ENCODE measurements at places on chromosomes 1 and 21.

DNA sequence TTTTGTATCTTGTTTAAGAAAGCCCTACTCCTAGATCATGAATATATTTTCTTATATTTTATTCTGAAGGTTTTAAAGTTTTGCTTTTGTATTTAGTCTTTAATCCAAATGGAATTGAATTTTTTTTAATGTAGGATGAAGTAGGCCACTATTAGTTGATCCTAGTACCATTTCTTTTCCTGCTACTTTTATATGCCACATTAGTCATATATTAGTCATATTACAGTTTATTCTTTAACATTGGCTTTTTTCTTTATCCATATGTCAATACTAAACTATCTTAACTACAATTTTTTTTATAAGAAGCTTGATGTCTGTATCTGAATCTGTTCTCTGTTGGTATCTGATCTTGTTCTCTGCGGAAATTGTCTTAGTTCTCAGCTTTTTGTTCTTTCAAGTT lies 48.8 kb downstream of the MAN1A2 start:
- no peak for DNase-seq

DNA sequence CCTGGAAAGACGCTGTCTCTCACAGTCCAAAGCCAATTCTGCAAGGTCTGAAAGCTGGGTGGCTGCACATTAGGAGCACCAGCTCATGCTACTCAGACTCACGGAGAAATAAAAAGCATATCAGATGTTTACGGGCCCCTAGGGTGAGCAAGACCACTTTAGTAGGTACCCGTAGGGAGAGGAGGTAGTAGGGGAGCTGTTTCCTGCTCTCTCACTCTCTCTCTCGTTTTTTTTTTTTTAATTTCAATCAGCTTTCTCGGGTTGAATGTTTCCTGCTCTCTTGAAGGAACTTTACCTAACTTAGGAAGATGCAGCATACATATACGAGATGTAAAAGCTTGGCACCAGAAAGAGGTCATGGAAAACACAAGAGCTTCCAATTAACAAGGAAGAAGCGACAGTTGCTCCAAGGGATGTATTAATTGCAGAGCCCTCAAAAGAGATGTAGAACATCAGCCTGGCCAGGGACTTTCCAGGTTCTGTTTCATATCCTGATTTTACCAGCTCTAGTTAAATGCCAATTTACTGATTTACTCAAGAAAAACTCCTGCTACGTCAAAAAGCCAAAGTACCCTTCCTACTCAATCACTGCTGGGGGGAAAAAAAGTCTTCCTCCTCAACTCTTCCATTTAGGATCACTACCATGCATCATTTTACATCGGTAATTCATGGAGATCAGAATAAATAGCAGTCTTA lies 3.1 kb downstream of the LORICRIN start:
- no peak for DNase-seq

DNA sequence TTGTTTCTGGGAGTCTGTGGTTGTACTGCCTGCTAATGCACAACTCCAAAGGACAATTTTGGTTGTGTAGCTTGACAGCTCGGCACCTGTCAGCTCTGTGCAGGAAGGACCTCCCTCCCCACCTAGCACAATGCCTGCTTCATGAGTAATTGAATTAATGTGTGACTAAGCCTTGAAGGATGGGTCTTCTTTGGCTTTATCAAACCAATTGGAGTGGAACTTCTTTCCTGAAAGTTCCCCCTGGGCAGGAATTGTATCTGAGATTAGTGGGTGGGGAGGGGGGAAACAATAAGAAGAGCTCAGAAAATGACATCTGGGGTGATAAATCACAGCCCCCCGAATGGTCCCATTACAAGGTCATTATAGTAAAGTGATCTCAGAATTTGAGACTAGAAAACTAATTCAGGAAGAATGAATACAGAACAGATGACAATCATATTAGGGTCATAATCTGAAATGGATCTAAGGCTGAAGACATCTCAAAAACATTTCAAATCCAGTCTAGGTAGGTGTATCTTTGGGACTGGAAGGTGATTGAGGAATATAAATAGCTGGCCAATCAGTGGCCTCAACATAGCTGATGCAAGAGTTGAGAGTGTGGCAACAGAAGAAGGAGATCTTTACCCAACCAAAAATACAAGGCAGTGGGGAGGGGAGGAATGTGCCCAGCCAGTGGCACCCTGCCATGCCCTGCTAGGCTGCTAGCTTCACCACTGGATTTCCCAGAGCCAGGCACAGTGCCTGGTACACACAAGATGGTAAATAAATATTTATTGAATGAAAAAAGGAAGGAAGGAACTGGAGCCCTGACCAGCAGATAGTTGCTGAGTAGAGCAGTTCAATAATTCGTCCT lies 10.1 kb upstream of the SESN2 start:
- no peak for DNase-seq

DNA sequence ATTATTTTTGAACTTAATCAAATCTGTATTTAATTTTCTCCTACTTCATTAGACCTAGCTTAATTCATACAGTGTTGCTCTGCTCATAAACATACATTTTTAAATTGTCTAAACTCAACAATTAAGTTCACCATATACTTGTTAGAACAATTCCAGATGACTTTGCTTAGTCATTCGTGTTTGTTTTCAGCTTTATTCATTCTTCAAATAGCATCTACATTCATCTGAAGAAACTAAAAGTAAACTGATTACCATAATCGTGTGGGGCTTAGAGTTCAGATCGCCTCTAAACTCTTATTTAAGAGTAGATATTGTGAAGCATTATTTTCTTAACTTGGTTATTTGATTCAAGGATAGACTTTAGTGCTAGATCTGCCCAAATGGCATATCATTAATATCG lies 34.4 kb downstream of the KLHL20 start:
- DNase-seq: no peak

DNA sequence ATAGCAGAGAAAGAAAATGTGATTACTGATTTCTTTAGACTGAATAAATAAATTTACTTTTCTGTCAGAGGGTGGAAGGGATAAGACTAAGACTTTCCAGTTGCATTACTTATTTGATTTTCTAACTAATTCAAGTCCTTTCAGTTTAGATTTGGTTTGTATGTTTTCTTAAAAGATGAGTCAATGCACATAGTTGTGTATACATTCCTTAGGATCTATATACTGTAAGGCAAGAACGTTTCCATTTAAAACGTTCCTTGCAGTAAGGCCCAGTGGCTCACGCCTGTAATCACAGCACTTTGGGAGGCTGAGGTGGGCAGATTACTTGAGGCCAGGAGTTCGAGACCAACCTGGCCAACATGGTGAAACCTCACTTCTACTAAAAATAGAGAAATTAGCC lies 14.5 kb upstream of the SERTAD4 start:
- DNase-seq: no peak

DNA sequence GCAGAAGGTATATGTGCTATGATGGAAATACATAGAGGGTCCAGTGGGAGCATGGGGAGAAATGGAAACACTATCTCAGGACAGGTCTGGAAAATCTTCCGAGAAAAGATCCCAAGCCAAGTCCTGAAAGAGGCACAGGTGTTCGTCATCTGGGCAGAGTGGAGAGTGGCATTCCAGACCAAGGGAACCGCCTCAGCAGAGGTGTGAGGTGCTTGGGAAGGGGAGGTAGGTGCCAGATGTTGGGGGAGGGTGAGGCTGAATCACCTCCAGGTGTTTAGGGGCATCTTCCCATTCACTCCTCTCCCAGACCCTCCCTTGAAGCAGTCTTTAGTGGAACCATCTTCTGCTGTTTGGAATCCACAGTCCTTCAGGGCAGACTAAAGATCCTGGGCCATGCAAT lies 23.5 kb upstream of the LRRN2 start:
- no peak for DNase-seq

DNA sequence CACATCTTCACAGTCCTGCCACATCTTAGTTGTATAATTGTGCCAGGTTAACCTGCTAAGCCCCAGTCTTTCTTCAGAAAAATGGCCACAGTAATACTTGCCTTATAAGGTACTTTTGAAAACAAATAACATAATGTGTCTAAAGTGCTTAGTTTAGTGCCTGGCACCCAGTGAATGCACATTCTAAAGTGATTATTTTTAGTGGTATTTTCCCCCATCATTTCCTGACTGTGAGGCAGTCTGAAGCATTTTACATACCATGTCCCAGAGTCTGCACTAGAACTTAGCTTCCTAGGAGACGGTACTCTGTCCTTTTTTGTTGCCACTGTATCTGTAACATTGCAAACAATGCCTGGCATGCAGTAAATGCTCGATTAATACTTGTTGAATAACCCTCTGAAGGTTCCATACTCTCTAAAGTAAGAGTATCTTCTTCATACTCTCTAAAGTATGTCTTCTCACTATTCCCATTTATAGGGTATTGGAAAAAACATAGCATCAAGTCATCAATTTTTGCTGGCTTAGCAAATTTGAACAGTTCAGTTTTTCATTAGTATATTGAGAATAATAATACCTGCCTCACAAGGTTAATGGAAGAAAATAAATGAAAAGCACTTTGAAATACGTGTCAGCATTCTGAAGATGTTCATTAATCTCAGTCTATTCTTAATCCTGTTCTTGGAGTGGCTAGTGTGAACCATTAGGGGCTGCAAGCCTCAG lies 43.7 kb downstream of the FMO3 start:
- no peak for DNase-seq

- no peak for DNase-seq
Measured at GRCh38 chr1:97505816-97506215, 415.0 kb downstream of the DPYD start.

GRCh38 chr1:236159704-236160539 lies 17.6 kb downstream of the GPR137B start:
- no peak for DNase-seq

DNA sequence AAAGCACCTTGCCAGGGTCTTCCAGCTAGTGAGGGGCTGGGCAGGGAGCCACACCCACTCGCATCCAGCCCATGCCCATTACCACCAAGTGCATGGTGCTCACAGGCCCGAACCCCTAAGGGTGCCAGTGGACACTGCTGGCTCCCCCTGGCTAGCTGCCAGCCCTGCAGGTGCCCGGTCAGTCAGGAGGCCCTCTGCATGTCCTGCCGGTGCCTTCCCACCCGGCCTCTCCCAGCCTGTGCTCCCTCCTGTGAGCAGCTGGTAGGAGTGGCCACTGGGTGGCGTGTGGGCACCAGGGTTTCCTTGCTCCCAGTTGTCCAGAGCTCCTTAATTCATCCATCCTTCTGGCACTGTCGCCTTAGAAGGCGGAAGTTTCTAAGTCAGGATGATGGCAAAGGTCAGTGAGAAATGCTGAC lies 33.4 kb downstream of the QSOX1 start:
- no peak for DNase-seq

DNA sequence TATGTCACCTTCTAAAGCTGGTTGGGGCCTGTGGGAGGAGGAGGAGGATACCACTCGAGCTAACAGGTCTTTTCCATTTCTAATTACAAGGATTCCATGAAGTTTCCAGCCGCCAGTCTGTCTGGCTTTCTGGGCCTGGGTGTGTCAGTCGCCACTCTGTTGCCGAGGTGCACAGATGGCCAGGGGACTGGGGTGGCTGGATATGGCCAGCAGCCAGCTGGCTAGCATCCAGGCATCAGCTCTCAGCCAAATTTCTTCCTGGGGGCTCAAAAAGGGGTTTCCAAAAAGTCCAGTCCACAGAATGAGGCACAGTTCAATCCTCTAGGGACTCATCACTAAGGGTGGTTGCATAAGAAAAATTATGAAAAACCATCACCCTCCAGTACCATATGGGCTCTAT lies 32.4 kb downstream of the ITPKB start:
- DNase-seq: no peak

DNA sequence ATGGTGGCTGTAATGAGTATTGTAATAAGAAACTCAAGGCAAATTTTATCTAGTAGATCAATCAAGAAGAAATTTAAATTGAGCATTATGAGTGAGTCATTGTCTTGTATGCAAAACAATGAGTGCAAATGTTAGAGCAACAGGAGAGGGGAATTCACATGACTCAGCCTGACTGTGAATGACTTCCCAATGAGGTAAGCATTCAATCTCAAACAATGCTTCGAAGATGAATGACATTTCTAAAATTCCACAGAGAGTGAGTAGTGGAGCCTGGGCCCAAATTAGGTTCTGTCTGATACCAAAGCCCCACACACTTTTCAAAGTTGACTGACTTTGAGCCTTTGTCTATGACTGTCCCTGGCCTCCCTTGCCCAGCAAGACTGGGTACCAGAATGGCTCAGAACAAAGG lies 738.0 kb downstream of the PTPRU start:
- no peak for DNase-seq

DNA sequence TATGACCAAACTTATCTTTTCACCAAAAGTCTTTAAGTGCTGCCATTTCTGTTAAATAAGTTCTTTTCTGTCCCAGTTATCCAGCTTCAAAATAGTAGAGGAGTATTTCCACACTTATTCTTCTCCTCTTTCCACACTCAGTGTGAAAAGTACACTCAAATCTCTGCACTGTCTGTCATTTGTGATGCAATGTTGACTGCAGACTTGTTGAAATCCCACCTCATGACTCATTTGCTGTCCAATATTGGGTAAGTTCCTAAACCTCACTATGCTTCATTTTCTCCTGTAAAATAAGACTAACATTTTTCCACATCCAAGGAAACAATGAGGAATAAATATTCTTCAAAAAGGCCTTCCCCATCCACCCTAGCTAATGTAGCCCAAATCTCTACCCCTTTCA lies 17.5 kb downstream of the LRRIQ3 start:
- DNase-seq: no peak

GRCh38 chr1:228794173-228794572 lies 58.9 kb downstream of the RHOU start:
- DNase-seq: no peak

GRCh38 chr1:66739401-66740157 lies 12.7 kb upstream of the DYNLT5 start:
- no peak for DNase-seq

DNA sequence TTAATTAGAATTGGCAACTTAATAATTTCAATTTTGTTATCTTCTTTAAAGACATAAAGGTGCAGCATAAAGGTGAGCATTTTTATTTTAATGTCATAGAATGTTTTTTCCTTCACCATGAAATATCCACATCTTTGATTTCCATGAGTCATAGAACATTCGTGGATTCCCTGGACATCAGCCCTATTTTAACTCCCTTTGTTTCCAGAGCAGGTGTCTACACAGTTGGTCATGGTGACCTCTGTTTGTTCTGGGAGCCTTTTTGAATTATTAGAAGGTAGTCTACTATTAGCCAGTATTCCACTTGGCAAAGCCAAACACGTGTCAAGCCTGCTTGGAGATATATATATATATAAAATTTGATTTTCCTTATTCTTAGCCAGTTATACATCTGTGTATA lies 572.9 kb downstream of the LTN1 start:
- DNase-seq: no peak

DNA sequence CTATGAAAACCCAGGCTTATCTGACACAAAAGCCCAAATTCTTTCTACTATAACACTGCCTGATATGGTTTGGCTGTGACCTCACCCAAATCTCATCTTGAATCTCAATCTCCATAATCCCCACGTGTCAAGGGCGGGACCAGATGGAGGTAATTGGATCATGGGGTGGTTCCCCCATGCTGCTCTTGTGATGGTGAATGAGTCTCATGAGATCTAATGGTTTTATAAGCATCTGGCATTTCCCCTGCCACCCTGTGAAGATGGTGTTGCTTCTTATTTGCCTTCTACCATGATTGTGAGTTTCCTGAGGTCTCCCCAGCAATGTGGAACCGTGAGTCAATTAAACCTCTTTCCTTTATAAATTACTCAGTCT lies 123.3 kb upstream of the USP24 start:
- no peak for DNase-seq

Measured in stimulated activated CD8-positive, alpha-beta memory T cell treated with anti-CD3 and anti-CD28 coated beads, Interleukin-7, amount 100 ng/mL, for 4 hours (primary cell).